ENCODE measurements at places on chromosomes 4 and X.

DNA sequence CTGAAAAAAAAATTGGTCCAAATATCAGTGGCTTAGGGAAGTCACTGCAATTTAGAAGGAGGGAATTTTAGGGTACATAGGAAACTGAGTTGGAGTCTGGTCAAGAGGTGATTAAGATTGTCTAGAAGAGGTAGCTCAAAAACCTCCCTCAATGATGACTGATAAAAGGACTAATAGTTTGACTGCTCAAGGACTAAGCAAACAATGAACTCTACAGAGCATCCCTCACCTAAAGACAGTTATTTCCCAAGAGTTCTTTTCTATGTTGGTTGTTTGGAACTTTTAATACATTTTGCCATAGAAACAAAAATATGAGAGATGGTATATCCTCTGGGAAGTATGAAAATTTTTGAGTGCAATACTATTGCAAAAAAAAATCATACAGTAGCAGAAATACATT is 35.7 kb downstream of the MAOB start:
- DNase-seq = no peak

GRCh38 chr4:24963277-24963676 is 50.4 kb upstream of the CCDC149 start:
- no peak for DNase-seq

GRCh38 chrX:22118161-22118830 is 86.2 kb downstream of the PHEX start:
- no peak for DNase-seq

- no peak for DNase-seq
Measured at GRCh38 chrX:55640854-55641253, 17.7 kb downstream of the FOXR2 start.

GRCh38 chr4:89172865-89173264 is 61.5 kb downstream of the TIGD2 start:
- DNase-seq = no peak

- no peak for DNase-seq
Measured at GRCh38 chr4:110128029-110128428, 70.4 kb downstream of the ELOVL6 start.

- DNase-seq = peak; percentile 76
Measured at GRCh38 chr4:108172753-108173598, 4.2 kb upstream of the LEF1 start.

GRCh38 chr4:90727938-90728337 is 600.7 kb downstream of the CCSER1 start:
- no peak for DNase-seq

DNA sequence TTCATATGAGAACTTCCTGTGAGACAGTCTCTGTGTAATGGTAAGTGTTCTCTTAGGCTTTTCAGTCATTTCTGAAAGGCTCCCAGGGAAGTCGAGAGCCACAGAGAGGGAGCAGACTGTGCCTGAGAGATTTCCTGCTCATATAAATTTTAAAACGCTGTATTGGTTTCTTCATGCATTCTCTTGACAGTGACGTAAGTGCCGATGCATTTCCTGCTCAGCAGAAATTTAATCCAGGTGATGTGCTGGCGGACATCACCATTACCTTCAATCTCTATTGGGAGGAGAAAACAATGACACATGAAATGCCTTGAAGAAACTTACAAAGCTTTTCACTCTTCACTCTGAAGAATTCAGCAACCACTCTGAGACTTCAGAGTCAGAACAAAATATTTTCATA is 383.6 kb downstream of the BMPR1B start:
- DNase-seq = no peak

DNA sequence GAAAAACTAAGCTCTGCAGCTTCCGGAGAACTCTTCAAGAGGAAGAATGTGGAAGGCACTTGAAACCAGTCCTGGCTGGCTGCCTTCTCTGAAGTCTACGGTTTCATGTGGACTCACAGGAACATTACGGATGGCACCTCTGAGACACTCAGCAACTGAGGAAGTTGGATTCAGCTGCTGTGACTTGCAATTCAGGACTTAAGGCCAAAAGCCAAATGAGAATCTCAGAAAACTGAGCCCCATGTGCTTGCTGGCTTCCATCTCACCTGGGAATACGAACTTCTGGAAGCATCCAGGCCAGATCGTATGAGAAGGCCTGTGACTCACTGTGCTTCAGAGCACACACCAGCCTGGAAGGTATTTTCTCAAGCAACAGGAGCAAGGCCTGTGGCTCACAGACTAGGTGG is 107.8 kb upstream of the GPC4 start:
- no peak for DNase-seq

DNA sequence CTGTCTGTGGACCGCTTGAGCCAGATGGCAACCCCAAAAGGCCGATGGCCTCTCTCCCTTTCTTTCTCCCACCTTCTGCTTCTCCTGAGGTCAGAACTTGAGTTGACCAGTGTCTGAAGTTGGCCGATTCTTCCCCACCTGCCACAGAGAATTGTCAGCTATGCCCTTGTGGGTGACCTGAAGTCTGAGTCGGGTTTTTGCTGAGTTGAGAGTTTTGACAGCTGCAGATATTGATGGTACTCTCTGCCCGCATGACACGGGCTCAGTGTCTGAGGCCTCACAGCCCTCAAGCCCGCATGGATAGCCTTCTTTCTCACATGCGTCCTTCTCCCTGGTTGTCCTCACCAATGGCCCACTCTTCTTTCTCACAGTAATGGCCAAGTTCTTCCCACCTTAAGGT is 111.0 kb downstream of the EFNB1 start:
- DNase-seq = no peak

DNA sequence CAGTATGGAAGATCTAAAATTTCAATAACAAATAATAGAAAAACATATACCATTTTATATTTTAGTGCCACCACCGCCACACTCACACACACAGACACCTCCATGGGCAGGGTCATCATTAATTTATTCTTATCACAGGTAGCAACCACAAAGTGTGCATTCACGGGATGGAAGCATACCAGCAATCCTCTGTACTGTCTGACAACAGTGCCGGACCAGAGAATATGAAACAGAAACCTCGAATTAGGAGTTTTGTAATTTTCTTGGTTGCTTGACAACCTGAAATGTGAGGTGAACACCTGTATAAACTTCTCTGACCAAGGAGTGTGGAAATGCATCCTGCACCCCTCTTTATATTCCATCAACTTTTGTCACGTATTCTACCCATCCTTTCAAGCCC is 213.9 kb upstream of the KCNIP4 start:
- no peak for DNase-seq

GRCh38 chrX:39631276-39632229 is 466.2 kb downstream of the BCOR start:
- no peak for DNase-seq

DNA sequence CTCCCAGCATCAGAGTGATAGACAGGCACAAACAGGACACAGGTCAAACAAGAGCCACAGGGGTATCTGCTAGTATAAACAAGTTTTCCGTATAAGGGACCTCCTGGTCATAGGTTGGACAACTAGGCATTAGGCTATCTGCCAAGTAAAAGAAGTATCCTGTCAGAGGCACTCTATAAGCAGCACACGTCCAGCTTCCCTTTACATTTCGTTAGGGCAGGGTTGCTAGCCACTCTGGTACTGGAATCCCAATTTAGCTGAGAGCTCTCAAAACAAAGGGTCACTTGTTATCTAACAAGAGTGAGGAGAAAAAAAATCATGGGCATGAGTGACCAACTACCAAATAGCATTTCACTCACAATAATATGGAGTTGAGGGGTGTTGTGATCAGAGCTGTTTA is 780.7 kb upstream of the DIAPH2 start:
- no peak for DNase-seq

DNA sequence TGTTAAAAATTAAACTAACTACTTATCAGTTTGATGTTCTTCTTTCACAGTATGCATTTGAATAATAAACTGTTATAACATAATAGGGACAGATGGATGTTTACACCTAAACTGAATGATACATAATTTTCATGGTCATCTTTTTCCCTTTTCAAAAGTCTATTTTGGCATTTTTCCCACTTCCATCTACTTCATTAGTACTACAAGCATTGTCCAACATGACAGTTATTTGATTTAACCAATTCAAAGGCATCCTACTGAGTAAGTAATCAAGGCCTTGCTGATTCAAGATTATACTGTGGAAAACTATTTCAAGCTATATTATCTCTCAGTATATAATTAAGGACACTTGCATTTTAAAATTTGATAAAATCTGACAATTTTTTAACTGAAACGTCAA is 212.9 kb downstream of the FAT4 start:
- no peak for DNase-seq

DNA sequence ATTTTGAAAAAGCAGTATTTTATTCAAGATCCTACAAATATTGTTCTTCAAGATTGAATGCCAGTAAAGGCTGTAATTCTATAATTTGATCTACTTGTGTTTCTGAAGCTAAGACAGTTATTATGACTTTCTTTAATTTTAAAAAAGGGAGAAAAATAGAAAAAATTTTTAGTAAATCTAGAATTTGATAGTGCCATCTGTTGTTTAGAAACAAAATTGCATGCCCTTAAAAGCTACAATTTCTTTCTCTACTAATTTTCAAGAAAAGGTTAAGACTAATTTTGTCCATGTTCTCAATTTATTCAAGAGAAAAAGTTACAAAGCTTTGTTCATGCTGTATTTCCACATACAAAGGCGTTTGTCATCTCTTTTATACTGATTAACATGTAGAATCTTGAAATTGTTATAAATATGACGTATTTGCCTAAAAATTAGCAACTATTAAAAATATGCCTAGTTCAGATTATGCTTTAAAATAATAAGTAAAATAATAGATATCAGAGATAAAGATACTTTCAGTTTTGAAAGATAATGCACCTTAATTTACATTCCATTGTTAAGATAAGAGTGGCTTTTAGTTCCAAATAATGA is 25.6 kb upstream of the MMRN1 start:
- no peak for DNase-seq

- DNase-seq = no peak
Measured at GRCh38 chrX:152177497-152178269, 39.3 kb upstream of the MAGEA10 start.

GRCh38 chrX:111100191-111100590 is 4.2 kb downstream of the PAK3 start:
- DNase-seq = no peak

DNA sequence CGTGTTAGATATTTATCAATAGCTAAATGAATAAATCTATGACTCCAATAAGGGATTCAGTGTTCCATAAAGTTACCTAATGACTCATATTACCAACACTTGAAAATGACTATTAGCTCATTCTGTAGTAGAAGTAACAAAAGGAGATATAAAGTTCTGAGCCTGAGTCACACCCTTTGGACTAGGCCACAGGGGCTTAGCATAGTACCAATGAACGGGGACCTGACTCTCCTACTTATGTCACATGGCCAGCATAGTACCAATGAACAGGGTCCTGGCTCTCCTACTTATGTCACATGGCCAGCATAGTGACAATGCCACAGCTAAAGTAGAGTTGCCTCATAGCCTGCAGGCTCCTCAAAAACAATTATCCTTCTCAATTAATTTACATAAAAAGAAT is 43.7 kb downstream of the MAGEB16 start:
- no peak for DNase-seq

- DNase-seq = no peak
Measured at GRCh38 chr4:180391613-180392012, 1851.6 kb upstream of the TENM3 start.

GRCh38 chr4:23242962-23243361 is 550.2 kb downstream of the GBA3 start:
- no peak for DNase-seq

- DNase-seq = no peak
Measured at GRCh38 chrX:102712981-102713625, 855 bp downstream of the GPRASP2 start.

DNA sequence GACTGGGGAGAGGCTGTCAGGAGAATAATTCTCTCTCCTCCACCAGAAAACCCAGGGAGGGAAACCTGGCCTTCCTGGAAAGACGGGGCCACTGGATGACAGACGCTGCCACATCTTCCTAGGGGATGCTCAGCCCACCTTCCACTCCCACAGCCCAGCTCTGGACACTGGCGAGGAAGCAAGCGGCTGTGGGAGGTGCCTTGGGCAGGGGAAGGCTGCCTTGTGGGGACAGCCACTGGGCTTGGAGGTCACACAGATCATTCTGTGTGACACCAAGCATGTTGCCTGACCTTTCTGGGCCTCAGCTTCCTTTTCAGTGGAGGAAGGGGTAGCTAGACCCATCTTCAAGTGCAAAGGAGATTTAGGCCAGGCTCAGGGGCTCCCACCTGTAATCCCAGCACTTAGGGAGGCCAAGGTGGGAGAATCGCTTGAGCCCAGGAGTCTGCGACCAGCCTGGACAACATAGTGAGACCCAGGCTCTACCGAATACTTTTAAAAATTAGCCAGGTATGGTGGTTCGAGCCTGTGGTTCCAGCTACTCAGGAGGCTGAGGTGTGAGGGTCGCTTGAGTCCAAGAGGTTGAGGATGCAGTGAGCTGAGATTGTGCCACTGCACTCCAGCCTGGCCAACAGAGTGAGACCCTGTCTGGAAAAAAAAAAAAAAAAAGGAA is 9.8 kb upstream of the MSX1 start:
- no peak for DNase-seq

DNA sequence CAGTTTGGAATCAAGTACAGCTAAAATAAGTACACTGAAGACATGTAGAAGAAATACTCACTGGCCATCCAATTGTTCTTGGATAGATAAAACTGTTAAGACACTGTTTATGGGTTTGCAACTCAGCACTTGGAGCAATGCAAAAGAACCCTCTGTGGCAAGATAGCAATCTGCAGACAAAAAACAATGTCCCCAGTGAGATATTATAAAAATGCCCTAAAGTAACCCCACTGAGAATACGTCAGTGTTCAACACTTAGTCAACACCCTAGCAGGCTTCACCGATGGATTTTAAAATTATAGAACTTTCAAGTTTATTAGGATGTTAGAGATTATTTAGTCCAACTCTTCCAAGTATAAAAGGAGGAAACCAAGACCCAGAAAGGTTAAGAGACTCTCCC is 47.5 kb upstream of the NDP start:
- no peak for DNase-seq

- no peak for DNase-seq
Measured at GRCh38 chr4:86449746-86450588, 90.1 kb upstream of the MAPK10 start.

- DNase-seq = no peak
Measured at GRCh38 chrX:133134282-133134681, 37.4 kb upstream of the USP26 start.

- no peak for DNase-seq
Measured at GRCh38 chr4:32890398-32890797, 2170.2 kb downstream of the PCDH7 start.

DNA sequence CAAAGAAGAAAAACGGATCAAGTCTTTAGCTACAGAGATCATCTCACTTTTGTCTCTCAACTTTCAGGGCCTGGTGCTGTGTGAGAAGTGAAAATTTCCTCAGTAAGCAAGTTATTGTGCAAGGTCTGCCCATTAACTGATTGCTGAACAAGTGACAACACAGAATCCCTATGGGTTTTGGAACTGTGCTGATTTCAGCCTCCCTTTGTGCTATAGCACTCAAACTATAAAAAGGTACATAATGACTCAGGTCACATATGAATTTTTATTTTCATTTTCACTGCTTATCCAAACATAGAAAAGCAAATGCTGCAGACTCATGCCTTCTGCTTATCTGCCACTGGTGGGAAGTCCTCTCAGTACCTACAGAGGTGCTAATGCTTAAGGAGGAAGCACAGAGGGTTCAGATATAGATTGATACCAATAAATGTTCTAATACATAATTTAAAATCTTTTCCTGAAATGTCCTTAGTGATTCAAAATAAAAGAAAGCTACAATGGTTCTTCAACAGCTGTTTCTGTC is 576.2 kb upstream of the CT83 start:
- no peak for DNase-seq

All from CD8-positive, alpha-beta T cell (primary cell).